A549 treated with ZK216348 at 1 μM for 4 hours (cell line): ENCODE measurements at places on chromosomes 2 and 18. TPM values are rescaled to one million over a fixed set of nuclear protein-coding genes. Genes with fewer than 3 reads are reported as not detected.

CCDC148 gene
- 0.17 to 0.81 TPM (median 0.40 TPM) in 4 of 5 replicates, not detected in the other for total RNA-seq

CPS1 gene
- total RNA-seq: 7.5 to 12.3 TPM (median 10.7 TPM) in 5 replicates

NOL4 gene
- not detected in 5 replicates for total RNA-seq

COL3A1 gene
- total RNA-seq: 0.11 to 0.28 TPM (median 0.15 TPM) in 5 replicates

ASTL gene
- total RNA-seq: not detected in 5 replicates
